T-helper 2 cell treated with Interferon-gamma antibody and Interleukin-4, amounts not matched to agents 5 μg/mL and 100 μg/mL, for 36 hours (primary cell): ENCODE measurements at places on chromosomes 2 and 18.
A peak's percentile ranks its signal among the peaks of the same experiment; 100 is the strongest.

GRCh38 chr2:96164459-96165184 lies 19.4 kb upstream of the DUSP2 start:
- peak overlapping the region; percentile 77 for H3K4me3 ChIP-seq
- DNase-seq: peak; percentile 79
- no peaks in the 10 kb centered on the region for H3K27me3 ChIP-seq
- peaks cover 1% of the 10 kb centered on the region for H3K36me3 ChIP-seq

GRCh38 chr2:188050726-188051125 lies 240.9 kb upstream of the GULP1 start:
- H3K27ac ChIP-seq: no peak overlapping the region
- DNase-seq: no peak
- H3K4me1 ChIP-seq: no peaks in the 10 kb centered on the region
- H3K4me3 ChIP-seq: no peak overlapping the region
- H3K27me3 ChIP-seq: no peaks in the 10 kb centered on the region
- no peaks in the 10 kb centered on the region for H3K36me3 ChIP-seq

GRCh38 chr2:197229509-197230443 lies 80.8 kb downstream of the ANKRD44 start:
- peak overlapping the region; percentile 32 for H3K27ac ChIP-seq
- H3K36me3 ChIP-seq: peaks cover 24% of the 10 kb centered on the region
- H3K4me3 ChIP-seq: no peak overlapping the region
- H3K4me1 ChIP-seq: peaks cover 64% of the 10 kb centered on the region

- H3K4me3 ChIP-seq: peak overlapping the region; percentile 76
- peaks cover 63% of the 10 kb centered on the region for H3K36me3 ChIP-seq
- peak overlapping the region; percentile 97 for H3K27ac ChIP-seq
- H3K4me1 ChIP-seq: peaks cover 46% of the 10 kb centered on the region
- no peak for DNase-seq
These were observed 23.3 kb downstream of the KLF7 start for GRCh38 chr2:207142461-207142860.

GRCh38 chr18:11153097-11153496 lies 3.7 kb upstream of the PIEZO2 start:
- H3K36me3 ChIP-seq: no peaks in the 10 kb centered on the region
- no peak for DNase-seq
- peaks cover 31% of the 10 kb centered on the region for H3K27me3 ChIP-seq
- no peak overlapping the region for H3K27ac ChIP-seq

- no peak for DNase-seq
- peaks cover 51% of the 10 kb centered on the region for H3K27me3 ChIP-seq
- H3K36me3 ChIP-seq: no peaks in the 10 kb centered on the region
- peaks cover 2% of the 10 kb centered on the region for H3K4me1 ChIP-seq
- H3K27ac ChIP-seq: no peak overlapping the region
These were observed 12.4 kb downstream of the ATOH8 start for GRCh38 chr2:85766229-85766628.

GRCh38 chr18:6561862-6562291 lies 147.2 kb upstream of the L3MBTL4 start:
- H3K27me3 ChIP-seq: no peaks in the 10 kb centered on the region
- no peak overlapping the region for H3K4me3 ChIP-seq
- no peaks in the 10 kb centered on the region for H3K36me3 ChIP-seq
- H3K4me1 ChIP-seq: no peaks in the 10 kb centered on the region

DNA sequence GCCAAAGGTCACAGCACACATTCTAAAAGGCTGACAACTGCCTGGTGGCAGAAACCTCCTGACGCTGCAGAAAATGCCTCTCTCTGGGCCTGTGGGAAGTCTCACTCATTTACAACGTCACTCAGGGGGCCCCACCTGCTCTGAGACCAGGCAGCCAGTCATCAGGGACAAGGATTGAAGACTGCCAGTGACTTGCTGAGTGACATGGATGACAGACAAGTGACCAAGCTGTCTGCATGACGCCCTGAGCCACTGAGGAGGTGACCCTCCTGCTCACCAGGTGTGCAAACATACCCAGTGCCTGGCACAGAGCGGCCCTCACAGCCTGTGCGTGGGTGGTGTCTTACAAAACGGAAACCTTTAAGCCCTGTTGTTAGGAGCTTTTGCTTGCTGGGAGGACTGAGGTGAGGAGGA lies 392.4 kb downstream of the TNS1 start:
- H3K36me3 ChIP-seq: no peaks in the 10 kb centered on the region
- DNase-seq: peak; percentile 42
- peak overlapping the region; percentile 18 for H3K4me3 ChIP-seq
- H3K4me1 ChIP-seq: peaks cover 23% of the 10 kb centered on the region
- no peaks in the 10 kb centered on the region for H3K27me3 ChIP-seq

- H3K4me1 ChIP-seq: no peaks in the 10 kb centered on the region
- H3K4me3 ChIP-seq: no peak overlapping the region
- no peaks in the 10 kb centered on the region for H3K36me3 ChIP-seq
- no peaks in the 10 kb centered on the region for H3K27me3 ChIP-seq
These were observed 58.5 kb downstream of the MEX3C start for GRCh38 chr18:51138936-51139335.

- H3K4me3 ChIP-seq: no peak overlapping the region
- H3K4me1 ChIP-seq: peaks cover 16% of the 10 kb centered on the region
- no peaks in the 10 kb centered on the region for H3K27me3 ChIP-seq
- H3K27ac ChIP-seq: no peak overlapping the region
- no peak for DNase-seq
These were observed 4.2 kb downstream of the RNASEH1 start for GRCh38 chr2:3553946-3554345.

- DNase-seq: no peak
- H3K27me3 ChIP-seq: peaks cover under 1% of the 10 kb centered on the region
- no peak overlapping the region for H3K4me3 ChIP-seq
These were observed 126.0 kb upstream of the MSH6 start for GRCh38 chr2:47656715-47657600.

GRCh38 chr2:126686841-126687485 lies 31.0 kb downstream of the GYPC start:
- H3K4me1 ChIP-seq: peaks cover 4% of the 10 kb centered on the region
- DNase-seq: no peak
- no peaks in the 10 kb centered on the region for H3K27me3 ChIP-seq
- H3K36me3 ChIP-seq: peaks cover 81% of the 10 kb centered on the region

DNA sequence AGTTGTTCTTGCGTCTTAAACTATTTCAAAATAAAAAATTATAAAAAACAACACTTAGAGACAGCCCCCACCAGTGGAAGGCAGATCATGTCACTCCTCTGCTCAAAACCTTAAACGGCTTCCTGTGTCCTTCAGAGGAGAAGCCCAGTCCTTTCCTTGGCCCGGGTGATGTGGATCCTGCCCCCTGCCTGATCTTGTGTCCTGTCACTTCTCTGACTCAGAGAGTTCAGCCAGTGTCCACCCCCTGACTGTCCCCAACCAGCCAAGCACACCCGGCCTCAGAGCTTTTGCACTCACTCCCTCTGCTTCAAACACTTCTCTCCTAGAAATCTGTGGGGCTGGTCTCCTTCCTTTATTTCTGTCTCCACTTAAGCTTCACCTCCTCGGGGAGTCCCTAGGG lies 35.4 kb downstream of the TOGARAM2 start:
- peak overlapping the region; percentile 94 for H3K4me3 ChIP-seq
- H3K36me3 ChIP-seq: peaks cover 3% of the 10 kb centered on the region
- peaks cover 50% of the 10 kb centered on the region for H3K4me1 ChIP-seq
- no peak for DNase-seq

DNA sequence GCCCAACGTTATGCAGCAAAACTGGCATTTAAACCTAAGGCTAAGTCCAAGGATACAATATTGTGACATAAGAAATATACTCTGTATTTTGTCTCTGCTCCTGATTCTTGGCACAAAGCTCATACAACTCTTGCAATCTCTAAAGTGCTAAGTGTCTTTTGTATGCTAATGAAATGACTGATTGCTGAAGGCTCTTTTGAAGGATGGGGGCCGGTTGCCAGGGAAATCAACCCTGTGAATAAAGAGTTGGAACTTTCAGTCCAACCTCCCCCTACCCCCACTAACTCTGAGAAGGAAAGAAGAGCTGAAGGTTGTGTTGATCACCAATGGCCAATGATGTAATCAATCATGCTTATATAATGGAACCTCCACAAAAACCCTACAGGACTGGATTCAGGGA lies 40.3 kb downstream of the SESTD1 start:
- peaks cover 2% of the 10 kb centered on the region for H3K4me1 ChIP-seq
- H3K27me3 ChIP-seq: peaks cover 2% of the 10 kb centered on the region
- H3K4me3 ChIP-seq: no peak overlapping the region
- H3K27ac ChIP-seq: no peak overlapping the region
- DNase-seq: no peak
- no peaks in the 10 kb centered on the region for H3K36me3 ChIP-seq

DNA sequence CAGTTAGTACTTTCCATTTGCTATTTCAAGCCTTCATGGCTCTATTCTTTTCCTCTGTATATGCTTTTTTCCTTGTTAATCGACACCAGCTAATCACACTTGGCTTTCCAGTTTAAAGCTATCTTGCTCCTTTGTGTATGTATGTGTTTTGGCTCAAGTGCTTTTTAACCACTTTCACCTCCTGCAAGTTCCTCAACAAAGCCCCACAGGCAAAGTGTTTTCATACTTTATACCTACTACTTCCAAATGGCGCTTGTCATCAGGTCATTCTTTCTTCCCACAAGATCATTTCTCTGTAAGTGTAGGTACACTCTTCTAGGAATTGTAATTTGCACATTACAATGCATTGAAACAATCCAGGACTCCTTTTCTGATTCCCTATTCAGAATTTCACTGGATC lies 64.0 kb upstream of the FIGN start:
- no peaks in the 10 kb centered on the region for H3K4me1 ChIP-seq
- no peaks in the 10 kb centered on the region for H3K27me3 ChIP-seq
- no peak overlapping the region for H3K27ac ChIP-seq
